ENCODE measurements at places on chromosomes 11 and 22. TPM values are rescaled to one million over a fixed set of nuclear protein-coding genes. Genes with fewer than 3 reads are reported as not detected.

- H3K36me3 ChIP-seq: no peaks in the 10 kb centered on the region
- no peak overlapping the region for H3K27ac ChIP-seq
- H3K4me1 ChIP-seq: no peaks in the 10 kb centered on the region
- H3K4me3 ChIP-seq: no peak overlapping the region
- no peak for DNase-seq
- H3K27me3 ChIP-seq: no peaks in the 10 kb centered on the region
Measured at GRCh38 chr11:31337806-31338205, 31.7 kb downstream of the DCDC1 start.

DNA sequence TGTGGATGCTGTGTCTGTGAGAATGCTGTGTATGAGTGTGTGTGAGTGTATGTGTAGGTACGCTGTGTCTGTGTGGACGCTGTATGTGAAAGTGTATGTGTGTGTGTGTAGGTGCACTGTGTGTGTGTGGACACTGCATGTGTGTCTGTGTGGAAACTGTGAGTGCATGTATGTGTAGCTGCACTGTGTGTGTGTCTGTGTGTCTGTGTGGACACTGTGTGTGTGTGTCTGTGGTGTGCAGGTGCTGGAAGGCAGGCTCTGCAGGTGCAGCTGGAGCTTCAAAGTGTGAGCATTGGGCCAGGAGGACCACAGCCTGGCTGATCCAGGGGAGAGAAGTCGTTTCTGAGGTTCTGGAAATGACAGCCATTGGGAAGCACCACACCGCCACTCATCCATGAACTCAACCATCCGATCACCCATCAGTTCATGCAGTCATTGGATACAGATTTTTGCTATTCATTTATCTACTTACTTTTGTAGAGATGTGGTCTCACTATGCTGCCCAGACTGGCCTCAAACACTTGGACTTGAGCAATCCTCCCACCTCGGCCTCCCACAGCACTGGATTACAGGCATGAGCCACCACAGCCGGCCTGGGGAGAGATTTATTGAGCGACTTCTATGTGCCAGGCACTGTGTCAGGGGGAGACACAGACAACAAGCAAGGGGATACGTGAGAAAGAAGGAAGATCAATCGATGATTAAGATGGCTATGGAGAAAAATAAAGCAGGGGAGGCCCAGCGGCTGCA, 9.6 kb downstream of the TRPM5 start:
- H3K27ac ChIP-seq: no peak overlapping the region
- H3K36me3 ChIP-seq: no peaks in the 10 kb centered on the region
- H3K27me3 ChIP-seq: peaks cover 6% of the 10 kb centered on the region
- no peak for DNase-seq
- no peaks in the 10 kb centered on the region for H3K4me1 ChIP-seq

- no peak overlapping the region for H3K4me3 ChIP-seq
- peaks cover 92% of the 10 kb centered on the region for H3K4me1 ChIP-seq
- H3K27me3 ChIP-seq: no peaks in the 10 kb centered on the region
- peak; percentile 82 for DNase-seq
- H3K36me3 ChIP-seq: no peaks in the 10 kb centered on the region
Measured at GRCh38 chr11:48013269-48013901, 33.0 kb downstream of the PTPRJ start.

The MMP27 gene
- polyA plus RNA-seq: not detected

DNA sequence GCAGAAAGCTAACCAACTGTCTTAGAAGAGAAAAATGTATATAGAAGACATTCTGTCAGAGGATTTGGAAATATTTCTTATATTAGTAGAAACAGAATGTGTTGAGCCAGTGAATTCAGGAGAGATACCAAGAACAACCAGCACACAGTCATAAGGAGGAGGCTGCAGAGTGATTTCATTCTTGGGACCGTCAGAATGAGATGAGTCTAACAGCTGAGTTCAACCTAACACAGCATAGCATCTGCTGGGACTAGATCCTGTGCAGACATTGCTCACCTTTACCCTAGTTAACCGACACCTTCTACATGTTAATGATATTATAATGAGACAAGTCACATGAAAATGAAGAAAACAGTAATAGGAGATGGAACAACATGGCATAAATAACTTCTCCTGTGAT, 85.5 kb downstream of the XRRA1 start:
- H3K36me3 ChIP-seq: peaks cover 74% of the 10 kb centered on the region
- no peak overlapping the region for H3K4me3 ChIP-seq
- H3K27me3 ChIP-seq: no peaks in the 10 kb centered on the region
- H3K4me1 ChIP-seq: no peaks in the 10 kb centered on the region
- DNase-seq: no peak

The WEE1 gene
- 0.05 TPM for polyA plus RNA-seq
